ENCODE measurements at places on chromosomes 5 and 9. TPM values are rescaled to one million over a fixed set of nuclear protein-coding genes. Genes with fewer than 3 reads are reported as not detected.

DNA sequence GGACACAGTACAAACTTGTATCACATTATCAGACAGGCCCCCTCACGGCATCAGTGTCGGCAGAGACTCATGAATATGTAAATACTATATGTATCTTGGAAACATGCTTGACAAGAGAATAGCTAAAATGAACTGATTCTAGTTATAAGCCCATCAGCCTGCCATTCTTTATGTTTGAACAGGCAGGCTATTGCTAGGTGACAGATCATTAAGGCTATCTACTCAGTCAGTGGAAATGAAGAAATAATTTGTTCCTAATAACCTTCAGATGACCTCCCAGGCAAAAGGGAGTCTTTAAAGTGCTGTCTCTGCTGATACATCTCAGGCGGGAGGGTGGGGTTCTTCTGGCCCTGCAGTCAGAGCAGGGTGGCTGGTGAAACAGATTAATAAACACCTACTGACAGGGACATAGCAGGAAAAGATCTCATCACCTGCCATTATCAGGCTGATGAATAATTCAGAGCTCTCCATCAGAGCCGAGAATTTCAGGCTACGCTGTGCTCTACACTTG is 394.2 kb downstream of the RASEF start:
- DNase-seq = no peak
- no peaks in the 10 kb centered on the region for H3K27me3 ChIP-seq
- no peaks in the 10 kb centered on the region for H3K4me1 ChIP-seq
- H3K36me3 ChIP-seq = no peaks in the 10 kb centered on the region

GRCh38 chr5:153223376-153223775 is 267.1 kb upstream of the GRIA1 start:
- no peak for DNase-seq
- H3K36me3 ChIP-seq = no peaks in the 10 kb centered on the region
- peaks cover 6% of the 10 kb centered on the region for H3K27me3 ChIP-seq
- no peaks in the 10 kb centered on the region for H3K4me1 ChIP-seq
- H3K4me3 ChIP-seq = no peak overlapping the region

Gene FAM153A
- not detected for polyA plus RNA-seq

Gene MYOZ3
- not detected for polyA plus RNA-seq

DNA sequence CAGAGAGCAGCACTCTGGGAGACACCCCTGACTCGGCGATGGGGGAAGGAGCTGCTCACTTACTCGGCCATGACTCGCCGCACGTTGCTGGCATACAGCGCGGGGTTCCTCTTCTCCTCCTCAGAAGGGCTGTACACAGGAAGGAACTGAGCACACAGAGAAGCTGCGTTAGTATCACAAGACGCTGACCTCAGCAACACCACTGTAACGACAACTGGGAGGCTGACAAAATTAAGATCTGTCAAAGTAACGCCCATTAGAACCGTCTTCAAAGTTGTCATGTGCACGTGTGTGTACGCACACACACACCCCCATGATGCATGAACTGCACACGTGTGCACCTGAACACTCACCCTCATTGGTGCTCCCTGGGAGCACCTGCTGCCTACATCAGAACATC is 32.1 kb upstream of the SLC6A3 start:
- H3K36me3 ChIP-seq = peaks cover 7% of the 10 kb centered on the region
- peaks cover 13% of the 10 kb centered on the region for H3K27me3 ChIP-seq
- no peak for DNase-seq
- no peak overlapping the region for H3K4me3 ChIP-seq
- H3K4me1 ChIP-seq = peaks cover 23% of the 10 kb centered on the region

Gene CORO2A
- 2.5 TPM for polyA plus RNA-seq
